ENCODE measurements at places on chromosomes 13 and 19.

GRCh38 chr13:40813667-40814454 lies 24.4 kb downstream of the SLC25A15 start:
- no peak for DNase-seq

GRCh38 chr13:33543089-33543459 lies 257.5 kb upstream of the STARD13 start:
- no peak for DNase-seq

GRCh38 chr19:33063356-33063752 lies 1.3 kb downstream of the RHPN2 start:
- no peak for DNase-seq

- no peak for DNase-seq
These were observed 136.9 kb upstream of the SPRY2 start for GRCh38 chr13:80477661-80478443.

DNA sequence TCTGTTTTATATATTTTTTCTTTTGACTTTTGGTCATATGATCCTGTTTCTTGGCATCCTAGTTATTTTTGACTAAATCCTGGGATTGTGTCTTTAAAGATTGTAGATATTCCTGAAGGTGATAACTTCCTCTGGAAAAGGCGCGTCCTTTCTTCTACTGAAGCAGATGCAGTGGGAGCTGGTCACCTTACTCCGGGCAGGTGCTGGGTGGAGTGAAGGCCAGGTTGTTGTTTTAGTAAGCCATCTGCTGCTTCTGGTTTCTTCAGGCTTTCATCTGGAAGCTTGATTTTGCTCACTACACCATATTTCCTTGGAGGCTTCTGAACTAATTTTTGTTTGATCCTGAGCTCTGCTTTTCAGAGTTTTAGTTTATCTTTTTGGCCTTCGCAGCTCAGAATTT lies 21.5 kb downstream of the URI1 start:
- no peak for DNase-seq

- DNase-seq, result no peak
These were observed 3.3 kb upstream of the KCNC3 start for GRCh38 chr19:50332244-50333038.

DNA sequence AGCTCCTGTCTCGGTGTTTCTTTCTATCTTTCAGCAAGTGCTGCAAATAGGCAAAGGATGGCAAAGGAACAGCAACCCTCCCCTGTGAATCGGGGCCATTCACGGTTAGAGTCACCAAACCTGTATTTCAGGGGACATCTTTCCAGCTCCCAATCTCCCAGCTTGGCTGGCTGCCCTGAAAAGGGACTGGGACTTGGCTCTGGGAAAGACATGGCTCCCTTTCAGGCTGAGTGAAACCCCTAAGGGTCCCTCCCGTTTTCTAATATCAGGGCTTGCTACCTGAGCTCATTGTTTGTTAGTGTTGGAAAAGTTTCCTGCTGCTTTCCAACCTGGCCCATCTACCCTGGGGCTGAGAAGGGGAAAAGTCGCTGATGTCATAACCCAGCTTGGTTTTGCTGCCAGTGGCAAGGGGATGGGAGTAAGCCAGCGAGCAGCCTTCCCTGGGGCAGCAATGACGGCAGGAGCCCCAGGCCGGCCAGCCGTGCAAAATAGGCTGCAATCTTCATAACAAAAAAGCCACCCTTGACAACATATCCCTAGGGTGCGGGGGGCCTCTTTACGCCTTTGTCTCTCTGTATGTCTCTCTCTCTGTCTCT lies 29.9 kb downstream of the SERP2 start:
- no peak for DNase-seq

GRCh38 chr19:48858984-48859710 lies 9.3 kb downstream of the PLEKHA4 start:
- peak; percentile 86 for DNase-seq

DNA sequence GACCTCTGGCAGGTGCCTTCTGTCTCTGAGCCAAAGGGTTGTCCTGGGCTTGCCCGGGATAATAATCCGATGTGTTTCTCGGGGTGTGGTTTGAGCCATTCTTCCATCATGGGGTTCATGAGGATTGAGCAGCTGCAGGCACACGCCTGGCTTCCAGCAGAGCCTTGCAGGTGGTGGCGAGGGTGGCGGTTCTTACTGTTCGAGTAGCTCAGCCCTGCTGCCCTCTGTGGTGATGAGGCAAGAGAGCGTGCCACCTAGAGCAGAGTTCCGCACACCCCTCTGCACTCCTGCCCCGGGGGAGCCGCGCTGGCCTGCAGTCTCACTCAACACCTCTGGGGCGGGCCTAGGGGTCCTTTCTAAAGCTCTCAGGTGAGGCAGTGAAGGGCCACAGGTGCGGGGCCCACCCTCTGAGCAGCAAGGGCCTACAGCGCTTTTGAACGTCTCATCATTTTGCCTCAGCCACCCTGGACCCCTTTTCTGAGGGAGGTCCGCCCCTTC lies 3.8 kb downstream of the SCN1B start:
- no peak for DNase-seq

DNA sequence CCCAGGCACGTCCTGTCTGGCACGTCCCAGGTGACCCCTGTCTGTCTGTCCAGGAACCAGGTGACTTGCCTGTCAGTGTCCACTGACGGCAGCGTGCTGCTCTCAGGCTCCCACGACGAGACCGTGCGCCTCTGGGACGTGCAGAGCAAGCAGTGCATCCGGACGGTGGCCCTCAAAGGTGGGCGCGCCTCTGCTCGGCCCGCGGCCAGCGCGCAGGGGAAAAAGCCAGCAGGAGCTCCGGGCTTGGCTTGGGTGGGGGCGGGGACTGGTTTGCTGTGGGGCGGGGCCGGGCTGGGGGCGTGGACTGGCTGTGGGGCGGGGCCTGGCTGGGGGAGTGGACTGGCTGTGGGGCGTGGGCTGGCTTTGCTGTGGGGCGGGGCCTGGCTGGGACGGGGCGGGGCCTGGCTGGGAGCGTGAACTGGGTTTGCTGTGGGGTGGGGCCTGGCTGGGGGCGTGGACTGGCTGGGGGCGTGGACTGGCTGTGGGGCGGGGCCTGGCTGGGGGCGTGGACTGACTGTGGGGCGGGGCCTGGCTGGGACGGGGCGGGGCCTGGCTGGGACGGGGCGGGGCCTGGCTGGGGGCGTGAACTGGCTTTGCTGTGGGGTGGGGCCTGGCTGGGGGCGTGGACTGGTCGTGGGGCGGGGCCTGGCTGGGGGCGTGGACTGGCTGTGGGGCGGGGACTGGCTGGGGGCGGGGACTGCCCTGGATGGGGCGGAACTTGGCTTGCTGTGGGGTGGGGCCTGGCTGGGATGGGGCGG lies 7.2 kb downstream of the WDR18 start:
- peak; percentile 39 for DNase-seq

GRCh38 chr19:33211794-33212435 lies 13.7 kb downstream of the SLC7A10 start:
- no peak for DNase-seq

DNA sequence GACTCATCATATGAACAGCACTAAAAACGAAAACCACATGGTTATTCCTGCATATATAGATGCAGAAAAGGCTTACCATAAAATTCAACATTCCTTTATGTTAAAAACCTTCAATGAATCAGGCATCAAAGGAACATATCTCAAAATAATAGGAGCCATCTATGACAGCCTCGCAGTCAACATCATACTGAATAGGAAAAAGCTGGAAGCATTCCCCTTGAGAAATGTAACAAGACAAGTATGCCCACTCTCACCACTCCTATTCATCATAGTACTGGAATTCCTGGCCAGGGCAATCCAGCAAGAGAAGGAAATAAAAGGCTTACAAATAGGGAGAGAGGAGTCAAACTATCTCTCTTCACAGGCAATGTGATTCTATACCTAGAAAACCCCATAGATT lies 179.6 kb upstream of the HTR2A start:
- DNase-seq, result no peak

- no peak for DNase-seq
These were observed 36.1 kb downstream of the HPN start for GRCh38 chr19:35077411-35078223.

DNA sequence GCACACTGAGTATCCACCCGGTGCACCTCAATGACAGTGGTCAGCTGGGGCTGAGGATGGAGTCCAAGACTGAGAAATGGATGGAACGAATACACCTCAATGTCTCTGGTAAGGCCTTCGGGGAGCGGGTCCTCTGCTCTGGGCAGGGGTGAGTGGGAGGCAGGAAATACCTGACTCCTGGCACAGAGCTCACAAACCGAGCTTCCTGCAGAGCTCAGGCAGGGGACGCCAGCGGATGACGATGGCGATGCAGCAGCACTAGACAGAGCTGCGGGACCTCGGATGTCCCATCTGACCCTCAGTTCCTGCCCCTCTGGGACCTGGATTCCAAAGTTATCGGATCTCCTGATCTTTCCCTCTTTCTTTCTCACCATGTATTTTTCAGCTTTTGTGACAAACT lies 3.8 kb downstream of the CD22 start:
- no peak for DNase-seq

GRCh38 chr13:90999401-90999800 lies 348.1 kb upstream of the MIR17HG start:
- no peak for DNase-seq

- no peak for DNase-seq
These were observed 10.3 kb downstream of the RAB8A start for GRCh38 chr19:16121967-16122366.

- no peak for DNase-seq
These were observed 50.8 kb downstream of the AP1M1 start for GRCh38 chr19:16248380-16249023.

GRCh38 chr19:2815923-2816322 lies 3.7 kb upstream of the ZNF554 start:
- DNase-seq, result no peak

GRCh38 chr13:69921156-69921555 lies 186.5 kb upstream of the ATXN8OS start:
- no peak for DNase-seq

- DNase-seq, result no peak
These were observed 12.0 kb upstream of the ADPRHL1 start for GRCh38 chr13:113465300-113465699.

GRCh38 chr19:8511573-8512101 lies 2.3 kb downstream of the ZNF414 start:
- no peak for DNase-seq

- no peak for DNase-seq
These were observed 2.2 kb upstream of the ARHGAP33 start for GRCh38 chr19:35773020-35773806.

DNA sequence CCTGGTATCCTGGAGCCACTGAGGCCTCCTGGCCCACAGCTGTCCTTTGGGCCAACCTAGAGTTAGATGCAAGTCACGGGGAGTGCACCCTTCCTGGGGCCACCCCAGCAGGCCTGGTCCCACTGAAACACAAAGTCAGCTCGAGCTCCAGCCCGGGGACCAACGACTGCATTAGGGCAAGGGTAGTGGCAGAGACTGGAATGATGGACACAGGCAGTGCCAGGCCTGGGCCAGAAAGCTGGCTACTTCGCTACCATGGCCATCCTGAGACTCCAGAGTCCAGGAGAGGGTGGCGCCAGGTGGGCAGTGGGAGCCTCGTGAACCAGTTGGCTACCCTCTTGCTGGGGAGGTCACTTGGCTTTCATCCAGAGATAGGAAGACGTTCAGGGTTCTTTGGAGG lies 22.2 kb upstream of the RNF17 start:
- no peak for DNase-seq

DNA sequence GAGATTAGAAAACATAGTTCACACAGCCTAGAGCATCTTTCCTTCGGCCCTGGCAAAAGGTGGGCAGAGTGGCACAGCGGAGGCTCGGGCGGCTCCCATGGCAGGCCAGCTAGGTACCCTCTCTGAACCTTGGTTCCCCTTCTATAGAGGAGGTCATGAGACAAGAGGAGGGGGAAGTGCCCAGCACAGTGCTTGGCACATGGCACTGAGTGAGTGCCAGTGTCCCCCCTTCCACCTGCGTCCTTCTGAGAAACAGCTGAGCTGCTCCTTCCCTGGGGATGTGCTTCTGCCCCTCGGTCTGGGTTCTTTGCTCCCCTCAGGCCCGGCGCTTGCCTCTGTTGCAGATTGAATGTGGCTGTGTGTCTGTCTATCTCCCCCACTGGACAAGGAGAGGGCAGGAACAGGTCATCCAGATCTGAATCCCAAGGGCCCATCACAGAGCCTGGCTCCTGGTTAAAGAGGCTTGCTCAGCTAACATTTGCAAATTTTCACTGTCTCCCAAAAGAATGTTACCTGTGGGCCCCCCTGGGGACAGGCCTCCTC lies 165.6 kb downstream of the USP12 start:
- DNase-seq, result no peak

- no peak for DNase-seq
These were observed 14.4 kb downstream of the CABP5 start for GRCh38 chr19:48029431-48029830.

DNA sequence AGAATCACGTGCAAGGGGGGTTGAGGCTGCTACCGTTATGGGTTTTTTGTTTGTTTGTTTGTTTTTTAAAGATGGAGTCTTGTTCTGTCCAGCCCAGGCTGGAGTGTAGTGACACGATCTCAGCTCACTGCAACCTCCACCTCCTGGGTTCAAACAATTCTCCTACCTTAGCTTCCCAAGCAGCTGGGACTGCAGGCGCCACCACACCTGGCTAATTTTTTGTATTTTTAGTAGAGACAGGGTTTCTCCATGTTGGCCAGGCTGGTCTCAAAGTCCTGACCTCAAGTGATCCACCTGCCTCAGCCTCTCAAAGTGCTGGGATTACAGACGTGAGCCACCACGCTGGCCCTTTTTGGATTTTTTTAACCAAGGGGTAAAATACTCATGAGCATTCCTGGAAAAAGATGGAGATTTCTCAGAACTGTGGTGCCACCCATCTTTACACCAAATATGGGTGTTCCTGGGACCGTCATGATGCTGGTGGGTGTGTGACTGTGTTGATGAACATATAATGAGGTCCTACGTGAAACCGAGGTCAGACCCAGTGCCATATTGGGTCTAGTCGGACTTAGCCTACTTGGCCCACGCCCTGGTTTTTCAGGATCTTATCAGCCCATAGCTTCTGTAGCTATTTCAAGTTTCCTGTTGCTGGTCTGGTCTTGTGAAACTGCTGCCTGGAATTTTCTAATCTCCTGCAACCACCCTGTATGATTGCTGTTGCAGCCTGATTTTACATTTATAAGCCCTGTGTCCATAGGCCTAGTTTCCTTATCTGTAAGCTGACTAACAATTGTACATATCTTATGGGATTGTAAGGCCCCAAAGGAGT lies 6.2 kb downstream of the PPP1R15A start:
- peak; percentile 55 for DNase-seq

- DNase-seq, result no peak
These were observed 95.8 kb upstream of the MYCBP2 start for GRCh38 chr13:77422724-77423123.

Measured in CD4-positive, alpha-beta T cell treated with Interferon gamma for 1 hour (primary cell).